ENCODE measurements at places on chromosomes 5 and 9.

DNA sequence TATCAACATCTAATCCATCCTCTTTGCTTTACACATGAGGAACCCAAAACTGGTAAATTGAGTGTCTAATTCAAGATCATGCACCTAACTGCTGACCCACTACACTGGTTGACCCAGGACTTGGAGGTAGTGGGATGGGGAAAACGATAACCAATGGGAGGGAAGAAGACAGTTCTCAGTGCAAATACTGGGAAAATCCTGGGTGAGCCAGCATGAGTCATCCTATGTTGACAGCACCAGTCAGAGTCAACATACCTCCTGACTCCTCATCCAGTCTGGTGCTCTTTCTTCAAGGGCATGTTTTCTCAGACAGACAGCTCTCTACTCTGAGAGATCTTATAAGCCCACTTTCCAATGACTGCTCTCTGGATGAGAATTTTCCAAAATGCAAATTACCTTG, 232.8 kb upstream of the PTGER4 start:
- DNase-seq: no peak

DNA sequence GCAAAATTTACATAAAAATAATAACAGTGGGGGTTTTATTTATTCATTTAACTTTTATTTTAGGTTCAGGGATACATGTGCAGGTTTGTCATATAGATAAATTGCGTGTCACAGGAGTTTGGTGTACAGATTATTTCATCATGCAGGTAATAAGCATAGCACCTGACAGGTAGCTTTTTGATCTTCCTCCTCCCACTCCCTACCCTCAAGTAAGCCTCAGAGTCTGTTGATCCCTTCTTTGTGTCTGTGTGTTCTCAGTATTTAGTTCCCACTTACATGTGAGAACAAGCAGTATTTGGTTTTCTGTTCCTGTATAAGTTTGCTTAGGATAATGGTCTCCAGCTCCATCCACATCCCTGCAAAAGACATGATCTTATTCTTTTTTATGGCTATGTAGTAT, 240.3 kb downstream of the KIAA0825 start:
- no peak for DNase-seq

DNA sequence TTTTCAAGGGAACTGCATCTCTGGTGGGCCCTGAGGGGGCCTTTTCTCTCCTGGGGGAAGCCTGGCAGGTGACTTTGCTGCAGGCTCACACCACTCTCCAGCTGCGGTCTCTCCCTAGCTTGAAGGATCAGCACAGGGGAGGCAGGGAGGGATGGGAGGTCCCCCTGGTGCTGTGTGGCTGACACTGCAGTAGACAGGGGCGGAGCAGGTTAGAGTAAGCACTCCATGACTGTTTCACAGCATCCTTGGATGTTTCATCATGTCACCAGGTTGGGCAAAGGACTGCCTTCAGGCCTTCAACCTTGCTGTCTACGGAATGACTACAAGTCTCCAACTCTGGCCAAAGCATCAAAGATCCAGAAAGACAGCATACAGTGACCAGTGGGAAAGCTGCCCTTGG, 470.7 kb downstream of the CDK5RAP2 start:
- DNase-seq: no peak

DNA sequence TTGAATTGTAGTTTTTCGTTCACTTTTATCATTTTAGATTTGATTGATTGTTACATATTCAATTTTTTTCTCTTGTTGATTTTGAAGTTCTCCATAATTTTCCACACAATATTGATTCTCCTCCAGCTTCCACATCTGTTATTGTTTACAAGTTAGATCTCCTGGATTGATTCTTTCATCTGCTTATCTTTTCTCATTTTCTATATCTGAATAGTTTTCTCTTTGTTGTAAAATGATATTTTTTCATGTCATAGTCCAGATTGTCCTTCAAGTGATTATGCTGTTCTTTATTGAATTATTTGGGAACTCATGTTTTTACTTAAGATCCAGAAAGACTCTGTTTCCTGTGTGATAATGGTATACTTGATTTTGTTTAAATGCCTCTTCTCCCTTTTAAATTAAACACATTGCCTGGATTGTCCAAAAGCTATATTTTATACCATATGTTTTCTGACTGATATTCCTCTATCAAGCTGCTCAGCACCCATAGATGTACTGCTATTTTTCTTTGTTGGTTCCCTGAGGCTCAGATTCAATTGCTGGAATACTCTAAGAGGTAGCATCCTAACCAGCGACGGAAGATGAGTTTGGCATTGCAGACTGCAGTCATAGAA, 206.6 kb upstream of the PRR16 start:
- no peak for DNase-seq

- DNase-seq: no peak
Observed at GRCh38 chr5:23433534-23434315, 73.7 kb upstream of the PRDM9 start.

GRCh38 chr5:95672641-95673040, 10.2 kb downstream of the SPATA9 start:
- DNase-seq: no peak

DNA sequence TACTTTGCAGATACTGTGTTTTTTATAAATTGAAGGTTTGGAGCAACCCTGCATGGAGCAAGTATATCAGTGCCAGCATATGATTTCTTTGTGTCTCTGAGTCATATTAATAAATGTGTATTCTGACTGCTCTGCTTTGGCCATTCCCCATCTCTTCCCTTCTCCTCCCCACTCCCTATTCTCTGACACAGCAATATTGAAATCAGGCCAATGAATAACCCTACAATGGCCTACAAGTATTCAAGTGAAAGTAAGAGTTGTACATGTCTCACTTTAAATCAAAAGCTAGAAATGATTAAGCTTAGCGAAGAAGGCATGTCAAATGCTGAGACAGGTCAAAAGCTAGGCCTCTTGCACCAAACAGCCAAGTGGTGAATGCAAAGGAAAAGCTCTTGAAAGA, 82.2 kb upstream of the TLX3 start:
- no peak for DNase-seq

- DNase-seq: no peak
Observed at GRCh38 chr9:38639577-38639940, 19.2 kb upstream of the ANKRD18A start.

DNA sequence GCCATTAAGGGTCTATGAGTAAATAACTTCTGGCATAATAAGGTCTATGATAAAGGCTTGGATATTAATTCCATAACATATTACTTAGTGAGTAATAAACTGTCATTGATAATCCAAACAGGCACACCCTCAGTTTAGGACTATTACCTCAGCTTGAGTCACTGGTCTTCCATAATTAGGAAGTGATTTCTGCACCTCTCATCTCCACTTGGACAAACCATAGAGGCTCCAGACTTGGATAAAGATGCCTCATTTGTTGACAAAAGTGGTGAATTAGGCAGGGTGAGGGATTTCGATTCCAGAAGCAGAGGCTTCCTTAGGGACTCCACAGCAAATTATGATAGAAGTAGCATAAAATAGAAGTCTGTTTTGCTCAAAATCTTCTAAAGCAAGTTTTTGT, 127.5 kb upstream of the MTAP start:
- no peak for DNase-seq

DNA sequence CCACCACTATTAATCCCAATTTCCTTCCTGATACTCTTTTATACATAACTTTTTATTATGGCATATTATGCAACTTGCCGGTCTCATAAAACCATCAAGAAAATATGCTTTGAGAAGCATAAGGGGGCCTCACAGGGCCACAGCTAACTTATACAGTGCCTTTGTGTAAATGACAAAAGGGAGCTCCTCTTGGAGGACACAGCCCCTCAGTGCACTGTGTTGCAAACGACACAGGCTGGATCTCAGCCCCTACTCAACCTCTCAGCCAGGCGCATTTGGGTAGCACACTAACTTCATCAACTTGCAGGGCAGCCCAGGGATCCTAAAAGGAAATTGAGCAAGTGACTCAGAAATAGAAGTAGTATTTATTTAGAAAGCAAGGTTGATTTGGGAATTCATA, 35.4 kb downstream of the RIGI start:
- DNase-seq: no peak

DNA sequence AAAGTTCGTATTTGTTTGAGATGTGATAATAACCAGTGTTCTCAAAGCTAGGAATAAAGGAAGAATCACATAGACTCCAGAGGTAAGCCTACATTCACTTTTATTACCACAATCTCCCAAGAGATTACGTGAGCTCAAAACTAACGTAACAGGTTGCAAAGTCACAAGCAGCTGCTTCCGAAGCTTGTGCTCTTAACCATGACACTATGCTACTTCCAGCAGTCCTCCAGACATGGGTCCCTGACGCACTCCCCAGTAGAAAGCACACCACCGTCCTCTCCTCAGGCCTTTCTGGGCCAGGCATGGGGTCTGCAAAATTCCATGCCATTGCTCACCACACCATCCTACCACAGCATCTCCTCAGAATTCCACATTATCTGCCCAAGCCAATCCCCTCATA, 84.6 kb downstream of the PAX5 start:
- no peak for DNase-seq

DNA sequence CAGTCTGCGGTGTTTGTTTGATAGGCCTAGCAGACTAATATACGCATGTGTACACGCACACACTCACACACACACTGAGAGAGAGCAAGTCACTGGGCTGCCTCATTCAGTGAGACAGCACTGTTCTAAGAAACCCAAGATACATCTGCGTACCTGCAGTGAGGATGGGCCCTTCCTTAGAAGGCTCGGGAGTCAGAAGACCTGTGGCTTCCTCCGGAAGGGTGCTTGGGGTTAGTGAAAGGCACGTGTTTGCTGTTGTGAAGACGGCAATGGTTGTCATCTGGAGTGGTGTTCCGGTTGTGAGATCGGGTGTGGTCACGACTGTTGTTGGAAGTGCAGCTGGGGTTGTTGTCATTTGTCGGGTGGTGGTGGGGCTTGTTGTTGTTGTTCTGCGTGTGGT, 11.7 kb downstream of the TIMD4 start:
- no peak for DNase-seq

DNA sequence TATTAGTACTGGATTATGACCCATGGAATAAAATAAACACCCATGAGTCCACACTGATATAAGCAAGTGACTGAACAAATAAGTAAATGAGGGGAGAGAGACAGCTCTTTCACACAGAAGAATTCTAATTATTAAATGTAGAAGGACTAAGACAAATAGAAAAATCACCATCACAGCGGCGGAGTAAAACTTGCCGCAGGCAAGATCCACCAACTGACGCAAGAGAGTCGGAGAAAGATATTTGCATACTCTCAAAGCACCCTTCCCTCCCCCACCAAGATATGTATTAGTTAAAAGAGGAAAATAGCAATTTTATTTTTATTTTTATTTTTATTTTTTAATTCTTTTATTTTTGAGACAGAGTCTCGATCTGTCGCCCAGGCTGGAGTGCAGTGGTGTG, 14.6 kb upstream of the N4BP3 start:
- no peak for DNase-seq

- DNase-seq: no peak
Observed at GRCh38 chr9:97366889-97367288, 45.0 kb upstream of the TDRD7 start.

DNA sequence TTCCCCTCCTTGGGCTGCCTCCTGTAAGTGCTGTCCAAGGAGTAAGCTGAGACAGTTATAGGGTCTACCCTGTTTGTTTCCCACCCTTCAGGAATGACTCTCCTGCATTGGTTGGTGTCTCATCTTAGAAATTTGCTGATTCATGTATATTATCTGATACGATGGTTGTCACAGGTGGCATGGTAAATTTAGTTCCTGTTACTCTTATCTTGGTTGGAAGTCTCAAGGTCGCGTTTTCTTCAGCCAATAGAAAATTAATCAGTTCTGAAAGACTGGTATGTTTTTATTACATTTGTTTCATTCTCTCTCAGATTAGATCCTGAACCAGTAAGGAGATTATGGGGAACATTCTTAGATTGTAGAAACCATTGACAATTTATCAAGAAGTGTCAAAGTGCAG, 42.7 kb downstream of the SCGB3A1 start:
- no peak for DNase-seq

DNA sequence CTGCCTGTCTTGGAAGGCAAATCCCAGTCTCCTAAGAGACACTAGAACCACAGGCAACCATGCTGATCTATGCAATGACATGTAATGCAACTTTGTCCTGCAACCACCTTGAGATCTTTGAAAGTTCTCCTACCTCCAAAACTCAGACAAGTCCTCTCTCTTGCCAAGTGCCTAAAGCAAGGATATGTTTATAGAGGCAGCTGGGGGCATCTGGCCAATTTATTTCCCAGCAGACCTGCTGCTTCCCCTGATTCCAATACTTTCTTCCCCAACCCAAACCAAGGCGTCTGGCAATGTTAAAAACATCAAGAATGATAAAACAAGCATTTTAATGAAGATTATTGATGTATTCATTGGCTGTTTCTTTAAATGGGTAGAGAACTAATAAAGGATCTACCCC, 138.4 kb downstream of the DOCK8 start:
- no peak for DNase-seq

GRCh38 chr9:88388886-88389605, 802 bp downstream of the SPIN1 start:
- no peak for DNase-seq

DNA sequence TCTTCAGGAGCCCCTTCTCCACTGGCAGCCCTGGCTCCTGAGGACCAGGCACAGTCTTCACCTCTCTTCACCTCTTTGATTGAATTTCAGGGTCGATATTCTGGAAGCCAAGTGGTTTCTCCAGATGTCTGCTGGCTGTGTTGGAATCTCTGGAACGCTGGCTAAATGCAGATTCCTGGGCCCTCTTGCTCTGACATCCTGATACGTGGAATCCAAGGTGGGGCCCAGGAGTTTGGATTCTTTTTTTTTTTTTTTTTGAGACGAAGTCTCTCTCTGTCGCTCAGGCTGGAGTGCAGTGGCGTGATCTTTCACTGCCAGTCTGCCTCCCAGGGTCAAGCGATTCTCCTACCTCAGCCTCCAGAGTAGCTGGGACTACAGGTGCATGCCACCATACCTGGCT, 26.8 kb upstream of the IER5L start:
- DNase-seq: no peak

GRCh38 chr9:18404434-18405029, 69.4 kb upstream of the ADAMTSL1 start:
- DNase-seq: no peak

DNA sequence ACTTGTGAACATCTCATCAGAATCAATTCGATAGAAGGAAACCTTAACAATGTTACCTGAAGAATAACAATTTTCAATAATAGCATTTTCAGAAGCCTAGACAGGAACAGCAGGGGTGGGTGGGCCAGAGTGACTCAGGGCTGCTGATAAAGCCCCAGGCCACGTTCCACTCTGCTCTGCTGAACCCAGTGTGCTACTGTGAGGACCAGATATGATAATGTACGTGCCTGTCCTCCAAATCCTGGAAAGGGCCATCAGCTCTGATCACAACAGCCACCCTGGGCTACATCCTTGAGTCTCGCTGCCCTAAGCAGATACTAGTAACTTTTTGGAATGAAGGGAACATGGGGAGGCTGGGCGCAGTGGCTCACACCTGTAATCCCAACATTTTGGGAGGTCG, 91.3 kb downstream of the PRRT1B start:
- no peak for DNase-seq
